ENCODE measurements at places on chromosomes 2 and 18. TPM values are rescaled to one million over a fixed set of nuclear protein-coding genes. Genes with fewer than 3 reads are reported as not detected.

GRCh38 chr2:229714080-229714735, at the start of gene DNER:
TSS of gene DNER (minus strand) at chr2:229714555. CDS start at chr2:229714423, 132 bp downstream.
- peak within 1 kb of the TSS; percentile 23 for H3K4me3 ChIP-seq
- peaks cover 11% of the 10 kb centered on the region for H3K4me1 ChIP-seq
- peak; percentile 75 for DNase-seq
- H3K36me3 ChIP-seq: no peaks in the 10 kb centered on the region

The SLC23A3 gene
- total RNA-seq: 1.2 TPM

DNA sequence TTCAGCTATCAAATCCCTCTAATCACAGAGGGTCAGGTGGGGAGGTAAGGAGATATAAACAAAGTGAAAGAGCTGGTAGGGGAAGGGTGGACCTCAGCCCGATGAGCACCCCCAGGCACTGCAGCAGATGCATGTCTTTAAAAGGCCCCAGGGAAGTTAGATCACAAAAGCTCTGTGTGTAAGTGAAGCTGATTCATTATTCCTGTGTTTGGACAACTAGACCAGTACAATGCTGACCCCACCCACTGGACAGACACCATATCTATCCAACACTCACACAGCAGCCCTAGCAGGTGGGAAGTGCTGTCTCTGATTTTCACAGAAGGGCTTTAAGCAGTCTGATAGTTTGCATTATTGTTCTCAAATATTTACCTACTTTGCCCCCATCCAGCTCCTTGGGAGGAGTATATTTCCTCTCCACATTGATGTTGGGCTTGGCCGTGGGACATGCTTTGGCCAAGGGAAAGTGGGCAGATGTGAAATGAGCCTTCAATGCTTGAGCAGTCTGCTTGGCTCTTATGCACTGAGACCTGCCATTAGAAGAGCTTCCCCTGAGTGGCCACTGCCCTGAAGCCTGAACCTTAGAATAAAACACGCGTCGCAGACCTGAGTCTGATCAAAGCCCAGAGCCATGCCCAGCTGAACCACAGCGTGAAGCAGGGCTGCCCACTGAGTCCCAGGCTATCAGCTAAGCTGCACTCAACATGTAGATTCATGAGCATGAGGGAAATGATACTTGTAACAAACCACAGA, 111.4 kb downstream of the COPS8 start:
- no peak overlapping the region for H3K27ac ChIP-seq
- H3K4me1 ChIP-seq: no peaks in the 10 kb centered on the region
- no peak overlapping the region for H3K4me3 ChIP-seq
- H3K27me3 ChIP-seq: no peaks in the 10 kb centered on the region
- no peak for DNase-seq
- no peaks in the 10 kb centered on the region for H3K36me3 ChIP-seq

DNA sequence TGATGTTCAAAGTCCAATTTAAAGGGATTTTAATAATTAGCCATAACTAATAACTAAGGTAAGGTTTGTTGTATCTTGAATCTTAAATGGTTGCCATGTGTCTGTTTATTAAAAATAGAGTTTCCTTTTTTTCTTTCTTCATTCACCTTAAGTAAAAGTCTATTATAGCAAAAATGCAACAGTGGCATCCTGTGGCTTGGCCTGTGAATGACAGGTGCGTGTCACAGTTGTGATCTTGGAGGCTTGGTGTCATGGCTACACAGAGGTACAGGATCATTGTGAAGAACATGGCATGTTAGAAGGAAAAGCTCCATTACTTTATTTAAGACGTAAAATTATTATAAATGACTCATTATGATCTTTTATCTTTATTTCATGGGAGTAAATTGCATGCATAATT, 246.1 kb downstream of the BCL2 start:
- peak; percentile 46 for DNase-seq
- H3K27ac ChIP-seq: no peak overlapping the region
- no peaks in the 10 kb centered on the region for H3K36me3 ChIP-seq
- peaks cover 7% of the 10 kb centered on the region for H3K4me1 ChIP-seq
- H3K27me3 ChIP-seq: peaks cover 6% of the 10 kb centered on the region
- H3K4me3 ChIP-seq: no peak overlapping the region

The CACNB4 gene
- total RNA-seq: 0.37 TPM
